SW 1271 (cell line): ENCODE measurements at places on chromosomes 5 and 9.
A peak's percentile ranks its signal among the peaks of the same experiment; 100 is the strongest.

- DNase-seq: no peak
Observed at GRCh38 chr5:139108063-139108824, 89.9 kb downstream of the SIL1 start.

GRCh38 chr5:177495243-177496060 lies 2.0 kb downstream of the PDLIM7 start:
- DNase-seq: peak; percentile 60

DNA sequence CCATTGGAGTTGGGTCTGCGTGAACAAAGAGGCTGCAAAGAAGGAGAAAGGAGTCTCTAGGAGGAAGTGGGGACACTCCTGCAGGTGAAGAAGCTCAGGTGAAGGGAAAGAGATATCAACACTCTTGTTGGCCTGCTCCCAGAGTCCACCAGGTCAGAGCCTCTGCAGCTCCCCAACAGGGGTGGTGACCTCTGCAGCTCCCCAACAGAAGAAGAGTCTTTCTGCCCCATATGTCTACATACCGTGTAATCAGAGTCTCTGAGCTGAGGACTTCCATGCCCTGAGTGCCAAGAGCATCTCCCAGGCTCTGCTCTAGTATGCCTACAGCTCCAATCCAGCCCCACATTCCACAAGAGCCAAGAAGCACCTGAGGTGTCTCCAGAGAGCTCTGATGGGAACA lies 67.4 kb upstream of the TRPC7 start:
- DNase-seq: no peak

DNA sequence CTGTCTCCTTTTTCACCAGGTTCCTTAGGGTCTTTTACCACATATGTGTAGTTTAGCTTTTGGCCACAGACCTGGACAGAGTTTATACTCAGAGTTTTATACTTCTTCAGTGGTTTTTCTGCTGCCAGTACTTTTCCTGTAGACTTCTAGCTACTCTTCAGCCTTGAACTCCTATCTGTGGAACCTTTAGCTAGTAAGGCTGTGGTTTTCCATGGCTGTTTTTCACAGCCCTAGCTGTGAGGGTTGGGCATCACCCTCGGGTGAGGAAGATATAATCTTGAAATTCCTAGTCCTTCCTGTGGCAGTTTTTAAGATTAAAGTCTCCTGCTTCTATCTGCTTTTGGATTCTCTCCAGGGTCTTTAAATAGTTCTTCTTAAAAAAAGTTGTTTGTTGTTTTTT lies 109.1 kb downstream of the FGF1 start:
- DNase-seq: no peak

DNA sequence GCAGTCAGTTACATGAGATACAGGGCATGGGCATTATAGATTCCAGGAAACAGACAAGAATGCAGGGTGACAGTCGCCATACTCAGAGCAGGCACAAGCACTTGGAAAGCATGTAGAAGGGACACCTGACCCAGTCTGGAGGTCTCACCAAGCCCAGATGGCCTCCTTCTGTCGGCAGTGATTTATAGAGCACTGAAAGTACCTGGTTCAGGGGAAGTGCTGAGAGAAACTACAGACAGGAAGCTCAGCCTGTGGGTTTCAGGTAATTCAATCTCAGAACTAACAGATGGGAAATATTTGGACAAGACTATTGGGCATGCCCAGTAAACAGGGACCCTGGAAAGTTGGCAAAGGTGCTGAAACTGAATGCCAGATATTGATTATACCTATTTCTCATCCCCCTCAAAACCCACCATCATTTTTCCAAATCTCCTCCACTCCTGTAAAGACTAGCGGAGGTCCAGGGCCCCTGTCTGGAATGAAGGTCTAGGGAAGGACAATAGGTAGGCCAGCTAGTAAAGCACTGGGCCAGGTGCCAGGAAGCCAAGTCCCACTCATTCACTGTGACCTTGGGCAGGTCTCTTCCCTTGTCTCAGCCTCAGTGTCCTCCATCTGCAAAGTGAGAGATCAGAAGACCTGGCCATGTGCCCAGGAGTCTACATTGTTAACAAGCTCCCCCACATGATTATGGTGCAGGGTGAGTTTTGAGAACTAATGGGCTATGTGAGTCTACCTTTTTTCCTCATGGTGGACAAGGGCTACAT lies 26.9 kb downstream of the KLHL3 start:
- no peak for DNase-seq

DNA sequence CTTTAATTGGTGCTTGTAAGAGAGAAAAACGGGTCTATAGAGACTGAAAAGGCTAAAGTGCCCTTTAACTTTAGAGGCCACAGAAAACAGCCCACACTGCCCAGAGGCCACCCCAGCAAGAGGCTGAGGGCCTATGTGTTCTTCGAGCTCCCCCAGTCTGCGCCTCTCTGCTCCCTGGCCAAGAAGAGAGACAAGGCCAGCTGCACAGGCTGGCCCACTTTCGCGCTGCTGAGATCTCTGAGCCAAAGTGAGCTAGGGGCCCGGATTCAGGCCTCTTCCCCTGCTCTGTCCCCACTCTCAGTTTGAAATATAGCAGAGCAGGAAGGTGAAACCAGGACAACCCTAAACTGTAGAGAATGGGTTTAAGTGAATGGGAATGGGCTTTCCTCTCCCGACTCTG lies 132.0 kb upstream of the TRIM32 start:
- no peak for DNase-seq

DNA sequence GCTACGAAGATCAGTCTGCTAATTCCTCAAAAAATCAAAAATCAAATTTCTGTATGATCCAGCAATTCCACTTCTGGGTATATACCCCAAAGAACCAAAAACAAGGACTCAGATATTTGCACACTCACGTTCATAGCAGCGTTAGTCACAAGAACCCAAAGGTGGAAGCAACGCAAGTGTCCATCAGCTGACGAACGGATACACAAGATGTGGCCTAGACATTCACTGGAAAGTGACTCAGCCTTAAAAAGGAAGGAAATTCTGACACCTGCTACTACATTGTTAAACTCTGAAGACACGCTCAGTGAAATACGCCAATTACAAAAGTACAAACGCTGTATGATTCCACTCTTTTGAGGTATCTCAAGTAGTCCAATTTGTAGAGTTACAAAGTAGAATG lies 93.3 kb downstream of the OTULIN start:
- DNase-seq: no peak

DNA sequence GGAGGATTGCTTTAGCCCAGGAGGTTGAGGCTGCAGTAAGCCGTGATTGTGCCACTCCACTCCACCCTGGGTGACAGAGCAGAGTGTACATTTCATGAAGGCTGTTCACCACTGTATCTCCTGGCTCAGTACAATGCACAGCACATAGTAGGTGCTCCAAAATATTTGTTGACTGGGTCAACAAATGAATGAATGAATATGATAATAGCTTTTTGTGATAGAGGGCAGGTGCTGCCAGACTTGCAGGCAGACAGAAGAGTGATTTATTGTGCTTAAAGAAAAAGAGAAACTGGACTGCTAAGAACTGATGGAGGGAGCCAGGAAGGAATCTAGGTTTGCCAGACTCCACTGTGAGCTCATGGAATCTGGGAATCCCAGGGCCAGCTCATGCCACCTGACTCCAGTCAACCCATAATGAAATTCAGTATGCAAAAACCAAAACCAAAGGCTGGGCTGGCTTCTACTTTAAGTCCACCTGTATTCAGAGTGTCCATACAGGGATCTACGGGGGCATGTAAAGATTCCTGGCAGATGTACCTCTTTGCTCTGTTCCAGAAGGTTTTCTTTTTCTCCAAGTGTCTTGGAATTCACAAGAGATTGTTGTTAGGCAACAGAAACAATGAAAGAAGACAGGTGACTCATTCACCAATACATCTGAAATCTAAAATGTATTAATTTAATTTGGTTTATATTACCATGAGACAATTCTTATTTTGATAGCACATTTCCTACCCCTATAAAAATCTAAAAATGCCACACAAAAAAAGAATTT lies 15.5 kb upstream of the CTNNA1 start:
- DNase-seq: no peak

- no peak for DNase-seq
Observed at GRCh38 chr9:129145316-129145715, 32.7 kb downstream of the IER5L start.

DNA sequence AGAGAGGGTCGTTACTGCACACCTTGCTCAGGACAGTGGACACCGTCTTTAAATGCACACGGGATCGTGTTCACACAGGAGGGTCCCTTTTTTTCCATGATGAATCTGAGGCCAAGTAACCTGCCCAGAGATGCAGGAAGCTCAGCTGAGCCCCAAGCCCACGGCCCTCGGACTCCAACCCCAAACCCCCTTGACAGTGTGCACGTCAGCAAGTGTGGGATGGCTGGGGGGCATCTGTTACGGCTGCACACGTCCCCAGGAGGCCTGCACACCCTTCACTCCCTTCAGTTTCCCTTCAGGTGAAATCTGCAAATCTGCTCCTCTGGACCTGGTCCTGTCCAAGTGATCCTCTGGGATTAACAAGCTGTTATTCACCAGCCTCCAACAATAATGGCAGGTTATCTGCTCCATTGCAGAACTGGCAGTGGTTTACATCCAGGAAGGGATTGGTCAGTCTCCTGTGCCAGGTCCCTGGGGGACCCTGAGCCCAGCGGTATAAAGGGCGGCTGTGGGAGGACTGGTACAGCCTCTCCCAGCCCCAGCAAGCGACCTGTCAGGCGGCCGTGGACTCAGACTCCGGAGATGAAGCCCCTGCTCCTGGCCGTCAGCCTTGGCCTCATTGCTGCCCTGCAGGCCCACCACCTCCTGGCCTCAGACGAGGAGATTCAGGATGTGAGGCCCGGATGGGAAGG lies at the start of gene LCN1:
Gene LCN1 (plus strand): TSS at position 525 of the 692 bp plus-strand sequence. CDS start 58 bp downstream, at position 583.
- DNase-seq: no peak

DNA sequence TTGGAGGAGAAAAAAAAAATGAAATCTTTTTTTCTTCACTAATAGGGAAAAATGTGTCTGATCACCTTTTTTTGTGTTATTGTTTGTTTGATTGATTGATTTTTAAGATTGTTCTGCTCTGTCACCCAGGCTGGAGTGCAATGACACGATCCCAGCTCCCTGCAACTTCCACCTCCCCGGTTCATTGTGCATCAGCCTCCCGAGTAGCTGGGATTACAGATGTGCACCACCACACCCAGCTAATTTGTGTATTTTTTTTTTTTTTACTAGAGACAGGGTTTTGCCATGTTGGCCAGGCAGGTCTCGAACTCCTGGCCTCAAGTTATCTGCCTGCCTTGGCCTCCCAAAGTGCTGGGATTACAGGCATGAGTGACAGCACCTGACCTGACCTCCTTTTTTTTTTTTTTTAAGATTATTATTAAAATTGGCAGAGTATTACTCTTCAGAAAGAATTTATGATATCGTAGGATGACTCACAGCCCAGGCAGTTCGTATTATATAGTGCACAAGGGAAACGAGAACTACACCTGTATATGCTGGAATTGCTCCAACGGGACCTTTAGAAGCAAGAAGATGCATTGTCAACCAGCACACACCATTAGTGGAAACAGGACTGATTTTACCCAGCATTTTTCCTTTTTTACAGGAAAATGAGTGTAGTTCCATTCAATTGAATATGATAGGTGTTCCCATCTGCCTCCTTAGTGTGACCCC lies 27.7 kb downstream of the FUBP3 start:
- DNase-seq: no peak

GRCh38 chr9:95822015-95822414 lies 53.5 kb upstream of the ERCC6L2 start:
- DNase-seq: no peak

GRCh38 chr9:89725271-89725670 lies 120.5 kb downstream of the GADD45G start:
- no peak for DNase-seq

DNA sequence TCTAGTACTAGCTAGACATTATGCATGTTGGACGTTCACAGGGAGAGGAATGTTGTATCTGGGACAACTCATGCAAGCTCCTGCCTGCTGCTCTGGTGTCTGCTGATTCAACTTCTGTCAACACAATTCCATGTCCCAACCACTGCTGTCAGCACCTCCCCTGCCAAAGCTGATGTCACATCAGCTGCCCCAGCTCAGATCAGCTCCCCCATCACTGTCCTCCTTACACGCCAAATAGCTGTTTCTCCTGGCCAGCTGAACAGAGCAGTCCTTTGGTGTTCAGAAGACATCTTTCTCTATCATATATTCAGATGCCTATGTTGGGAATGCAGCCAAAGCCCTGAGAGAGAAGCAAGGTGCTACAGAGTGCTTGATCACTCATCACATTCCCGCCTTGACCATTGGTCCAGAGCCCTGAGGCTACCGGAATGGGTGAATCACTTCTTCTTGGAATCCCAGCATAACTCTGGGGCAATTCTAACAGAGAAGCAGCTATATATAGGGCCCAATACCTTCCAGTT lies 223.3 kb downstream of the SEC61B start:
- peak; percentile 24 for DNase-seq

DNA sequence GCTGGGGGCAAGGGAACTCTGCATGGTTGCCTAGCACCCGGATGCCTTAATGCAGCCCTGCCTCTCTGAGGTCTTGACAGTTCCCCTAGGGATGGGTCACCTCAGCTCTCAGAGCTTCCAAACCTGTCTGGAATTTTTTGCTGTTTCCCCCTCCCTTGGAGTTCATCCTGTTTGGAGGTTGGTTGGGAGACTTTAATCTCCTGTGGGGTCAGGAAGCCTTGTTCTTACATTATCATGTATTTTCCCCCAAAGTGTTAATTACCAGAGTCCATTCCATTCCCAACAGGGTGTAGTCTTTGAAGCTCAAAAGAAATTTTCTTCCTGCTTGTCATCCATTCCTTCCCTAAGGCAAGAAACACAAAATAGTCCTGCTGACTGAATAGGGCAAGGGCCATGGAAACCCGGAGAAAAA lies 150.3 kb upstream of the SPRY4 start:
- no peak for DNase-seq

- DNase-seq: no peak
Observed at GRCh38 chr9:27353474-27354229, 56.7 kb upstream of the EQTN start.

GRCh38 chr5:38249301-38249700 lies 9.1 kb upstream of the EGFLAM start:
- DNase-seq: no peak
